ENCODE measurements at places on chromosomes 16 and 17. TPM values are rescaled to one million over a fixed set of nuclear protein-coding genes. Genes with fewer than 3 reads are reported as not detected.

ESRP2 gene
- 0.30 TPM for polyA plus RNA-seq

GRCh38 chr17:38749223-38750043, 1.3 kb upstream of the PCGF2 start:
- peak; percentile 93 for DNase-seq

GRCh38 chr17:56074361-56074890, 78.8 kb upstream of the ANKFN1 start:
- DNase-seq = no peak

DNA sequence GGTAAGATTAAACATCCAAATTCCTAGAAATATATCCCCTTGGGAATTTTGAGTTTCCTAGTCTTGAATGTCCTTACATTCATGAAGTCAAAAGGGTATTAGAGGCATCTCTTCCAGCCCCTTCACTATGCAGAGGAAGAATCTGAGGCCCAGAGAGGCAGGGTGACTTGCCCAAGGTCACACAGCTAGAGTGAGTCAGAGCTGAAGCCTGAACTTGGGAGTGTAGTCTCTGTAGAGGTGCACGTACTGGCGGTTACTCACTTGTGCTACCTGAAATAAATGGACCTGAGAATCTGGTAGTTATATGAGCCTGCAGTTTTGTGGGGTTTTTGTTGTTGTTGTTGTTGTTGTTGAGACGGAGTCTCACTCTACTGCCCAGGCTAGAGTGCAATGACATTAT, 164.0 kb downstream of the XYLT1 start:
- DNase-seq = no peak

TPSG1 gene
- polyA plus RNA-seq = not detected

DNA sequence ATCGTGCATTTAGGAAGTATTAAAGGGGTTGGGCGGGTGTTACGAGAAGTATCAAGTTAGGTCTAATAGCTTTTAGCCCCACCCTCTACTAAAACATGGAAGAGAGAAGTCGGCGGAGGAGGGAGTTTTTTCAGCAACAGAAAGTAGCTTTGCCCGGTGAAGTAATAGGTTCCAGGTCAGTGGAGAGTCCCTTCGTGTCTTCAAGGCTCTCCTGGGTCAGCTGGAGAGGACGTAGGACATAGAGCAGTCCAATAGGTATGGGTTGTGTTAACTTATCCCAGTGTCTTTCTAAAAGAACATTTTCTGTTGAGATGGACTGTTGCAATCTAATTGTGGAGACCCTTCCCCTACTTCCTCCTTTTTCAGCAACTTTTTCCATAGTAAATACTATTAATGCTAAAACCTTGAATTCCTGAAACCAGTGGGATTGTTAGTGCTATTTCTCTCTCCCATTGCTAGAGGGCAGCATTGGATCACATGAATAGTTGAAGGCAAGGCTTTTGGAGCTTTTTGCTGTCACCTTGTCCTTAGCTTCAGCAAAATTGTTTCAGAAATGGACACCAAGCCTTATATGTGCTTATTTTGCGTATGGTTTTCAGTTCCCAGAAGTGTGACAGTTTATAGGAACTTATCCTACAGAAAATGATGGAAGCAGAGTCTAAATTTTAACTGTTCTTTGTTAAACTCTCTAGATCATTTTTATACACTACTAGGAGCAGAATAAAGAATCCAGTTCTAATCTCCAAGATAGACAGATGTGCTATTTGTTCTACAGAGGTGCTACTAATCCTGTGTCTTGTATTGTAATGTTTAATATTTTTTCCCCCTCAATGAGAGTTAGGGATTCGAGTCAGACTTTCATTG, 38.4 kb downstream of the UTP18 start:
- no peak for DNase-seq

KRT17 gene
- polyA plus RNA-seq = not detected

CRYBA1 gene
- not detected for polyA plus RNA-seq

EPX gene
- polyA plus RNA-seq = not detected

DNA sequence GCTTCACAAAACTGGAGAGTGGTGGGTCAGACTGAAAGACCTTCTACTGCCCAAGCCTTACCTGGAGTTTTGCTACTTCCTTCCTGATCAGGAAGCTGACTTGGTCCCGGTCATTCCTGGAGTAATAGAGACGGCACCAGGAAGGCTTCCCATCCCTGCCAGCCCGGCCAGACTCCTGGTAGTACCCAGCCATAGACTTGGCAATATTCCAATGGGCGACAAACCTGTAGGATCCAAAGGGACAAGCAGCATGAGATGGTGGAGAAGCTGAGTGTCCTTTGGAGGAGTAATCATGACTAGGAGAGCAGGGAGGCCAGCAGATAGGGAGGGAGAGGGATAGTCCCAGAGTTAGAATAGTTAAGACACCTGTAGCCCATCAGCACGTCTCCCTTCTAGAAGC, 8.7 kb downstream of the RECQL5 start:
- no peak for DNase-seq

DNA sequence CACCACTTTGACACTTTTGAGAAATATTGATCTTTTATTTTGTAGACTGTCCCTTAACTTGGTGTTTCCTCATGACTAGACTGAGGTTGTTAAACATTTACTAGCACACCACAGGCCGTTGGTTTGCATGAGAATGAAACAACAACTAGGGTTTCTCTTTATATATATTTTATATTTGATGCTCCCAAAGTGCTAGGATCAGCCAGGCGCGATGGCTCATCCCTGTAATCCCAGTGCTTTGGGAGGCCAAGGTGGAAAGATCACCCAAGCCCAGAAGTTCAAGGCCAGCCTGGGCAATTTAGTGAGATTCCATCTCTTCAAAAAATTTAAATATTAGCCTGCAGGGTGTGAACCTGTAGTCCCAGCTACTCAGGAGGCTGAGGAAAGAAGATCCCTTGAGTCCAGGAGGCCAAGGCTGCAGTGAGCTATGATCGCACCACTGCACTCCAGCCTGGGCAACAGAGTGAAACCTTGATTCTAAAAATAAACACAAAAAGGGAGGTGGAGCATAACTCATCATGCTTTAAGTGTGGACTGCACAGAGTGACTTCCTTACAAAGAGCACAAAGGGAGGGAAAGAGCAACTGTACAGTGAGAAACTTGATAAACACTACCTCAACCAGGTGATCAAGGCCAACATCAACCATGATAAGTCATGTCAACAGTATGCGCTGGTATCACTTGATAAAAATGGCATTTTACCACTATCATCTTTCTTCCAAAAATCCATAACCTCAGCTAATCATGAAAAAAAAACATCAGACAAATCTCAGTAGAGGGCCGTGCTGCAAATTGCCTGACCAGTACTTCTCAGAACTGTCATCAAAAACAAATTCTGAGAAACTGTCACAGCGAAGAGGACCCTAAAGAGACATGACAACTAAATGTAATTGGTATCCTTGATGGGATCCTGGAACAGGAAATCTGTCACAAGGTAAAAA, 72.8 kb upstream of the ATF7IP2 start:
- DNase-seq = no peak

GRCh38 chr17:792277-792676, 10.1 kb downstream of the MRM3 start:
- DNase-seq = no peak

DNA sequence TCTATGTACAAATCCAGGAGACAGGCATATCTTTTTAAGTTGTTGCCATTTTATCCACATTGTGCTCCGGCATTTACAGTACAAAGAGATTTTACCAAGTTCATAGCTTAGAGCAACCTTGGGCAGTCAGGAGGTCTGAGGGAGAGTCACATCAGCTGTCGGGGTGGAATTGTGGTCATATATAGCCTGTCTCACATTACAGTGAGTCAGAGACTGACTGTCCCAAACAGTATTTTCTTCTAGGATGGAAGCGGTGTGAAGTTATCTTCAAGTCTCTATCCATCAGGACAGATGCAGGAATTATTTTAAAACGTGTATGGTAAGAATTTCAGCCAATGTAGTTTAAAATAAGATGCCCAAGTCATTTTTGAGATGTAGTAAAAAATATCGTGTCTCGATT, 53.0 kb downstream of the GPRC5B start:
- no peak for DNase-seq

ITFG1 gene
- polyA plus RNA-seq = 13.0 TPM

- no peak for DNase-seq
These were observed 470 bp downstream of the DCUN1D3 start for GRCh38 chr16:20899477-20900298.

C17orf107 gene
- 0.46 TPM for polyA plus RNA-seq

DNA sequence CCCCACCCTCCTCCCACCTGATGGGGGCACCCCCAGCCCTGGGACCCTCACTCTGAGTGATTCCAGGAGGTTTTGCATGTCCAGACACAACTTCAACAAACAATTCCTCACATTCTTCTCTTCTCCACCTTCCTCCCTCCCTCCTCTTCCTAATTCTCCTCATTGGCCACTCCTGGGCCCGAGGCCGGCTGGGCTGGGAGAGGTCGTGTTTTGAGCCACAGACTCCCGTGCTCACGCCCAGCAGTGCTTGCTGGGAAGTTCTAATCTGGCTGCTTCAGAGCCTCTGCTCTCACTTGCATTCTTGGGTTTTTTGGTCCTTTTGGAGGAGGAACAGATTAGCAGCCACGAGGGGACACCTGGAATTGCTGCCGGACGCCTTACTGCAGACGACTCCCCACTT, 157.0 kb downstream of the NTN1 start:
- no peak for DNase-seq

CIITA gene
- 10.8 TPM for polyA plus RNA-seq

DNA sequence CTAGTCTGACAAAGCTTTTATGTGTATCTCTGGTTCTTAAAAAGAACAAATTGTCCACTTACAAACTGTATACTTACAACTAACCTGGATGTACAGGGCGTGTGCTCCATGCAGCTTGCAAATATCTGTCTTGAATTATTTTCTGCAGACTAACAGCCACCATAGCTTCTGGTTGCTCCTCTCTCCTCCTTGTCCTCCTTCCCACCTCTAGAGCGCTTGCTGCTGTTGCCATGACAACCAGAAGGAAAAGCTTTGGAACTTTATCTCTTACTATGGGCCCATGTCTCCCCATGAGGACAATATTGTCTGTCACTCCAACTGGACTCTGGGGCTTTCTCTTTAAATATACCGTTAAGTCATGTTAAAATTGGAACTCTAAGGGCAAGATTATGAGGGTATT, 71.5 kb upstream of the DHX40 start:
- no peak for DNase-seq

DNA sequence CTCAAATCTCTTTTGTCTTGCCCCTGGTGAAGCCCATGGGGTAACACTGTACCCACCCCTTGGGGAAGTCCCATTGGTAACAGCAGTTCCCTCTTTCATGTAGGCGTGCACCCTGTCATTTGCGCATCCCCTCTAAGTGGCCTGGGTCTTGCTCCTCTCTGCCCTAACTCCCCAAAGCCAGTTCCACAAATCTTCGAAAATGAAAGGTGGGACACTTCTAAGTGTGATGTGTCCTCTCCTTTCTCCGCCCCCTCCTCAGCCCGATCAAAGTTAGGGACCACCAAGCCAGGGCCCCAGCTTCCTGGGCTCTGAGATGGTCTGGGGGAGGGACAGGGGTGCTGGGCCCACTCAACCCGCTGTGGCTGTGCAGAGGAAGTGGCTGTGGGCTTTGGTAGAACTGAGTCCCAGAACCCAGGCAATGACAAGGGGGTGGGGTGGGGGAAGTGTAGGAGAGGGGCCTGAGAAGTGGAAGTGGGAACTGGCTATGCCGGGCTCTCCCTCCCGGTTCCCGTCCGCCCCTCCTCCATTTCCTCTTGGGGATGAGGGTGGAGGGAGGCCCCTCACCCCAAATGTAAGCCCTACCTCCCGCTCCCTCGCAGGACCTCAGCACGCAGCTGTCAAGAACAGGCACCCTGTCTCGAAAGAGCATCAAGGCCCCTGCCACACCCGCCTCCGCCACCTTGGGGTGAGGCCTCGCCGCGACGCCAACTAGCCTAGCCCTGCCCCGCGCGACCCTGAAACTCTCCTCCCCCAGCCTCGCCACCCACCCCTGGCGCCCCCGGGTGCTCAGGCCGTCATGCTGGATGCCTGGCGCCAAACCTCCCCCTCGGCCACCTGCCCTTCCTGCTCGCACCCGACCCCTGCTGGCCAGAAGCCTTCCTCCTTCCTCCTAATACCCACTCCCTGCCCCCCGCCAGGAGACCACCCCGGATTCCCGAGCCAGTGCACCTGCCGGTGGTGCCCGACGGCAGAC, 8.7 kb downstream of the ABI3 start:
- peak; percentile 29 for DNase-seq

BICDL2 gene
- polyA plus RNA-seq = not detected

VTN gene
- 16.9 TPM for polyA plus RNA-seq

DNA sequence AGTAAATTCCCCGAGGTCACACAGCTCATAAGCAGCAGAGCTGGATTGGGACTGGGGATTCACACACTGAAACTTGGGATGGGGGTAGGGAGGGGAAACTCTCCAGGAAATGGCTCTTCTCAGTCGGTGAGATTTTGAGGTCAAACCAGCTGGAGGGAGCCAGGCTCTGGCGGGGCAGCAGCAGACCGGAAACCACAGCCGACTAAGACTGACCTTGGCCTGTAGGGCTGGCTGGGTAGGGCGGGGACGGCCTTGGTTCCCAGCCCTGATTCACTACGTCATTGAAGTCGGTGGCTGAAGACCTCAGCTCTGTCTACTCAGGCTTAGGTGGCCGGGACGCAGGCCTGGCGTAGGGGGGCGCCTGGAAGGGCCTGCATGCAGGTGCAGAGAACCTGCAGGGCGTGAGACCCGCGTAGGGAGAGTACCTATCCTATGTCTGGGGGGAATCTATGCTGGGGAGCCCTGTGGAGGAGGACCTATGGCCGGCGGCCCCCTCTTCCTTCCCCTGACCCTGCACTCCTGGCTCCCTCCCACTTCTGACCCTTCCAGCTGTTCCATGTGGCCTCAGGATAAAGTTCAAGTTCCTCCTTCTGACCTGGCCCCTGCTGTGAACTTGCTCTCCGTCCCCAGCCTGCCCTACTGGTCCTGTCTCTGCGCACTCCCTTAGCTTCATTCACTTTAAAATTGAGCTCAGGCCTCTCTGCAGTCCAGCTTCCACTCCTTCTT, 11.9 kb upstream of the SLC4A1 start:
- DNase-seq = peak; percentile 90

KRT31 gene
- polyA plus RNA-seq = not detected

SMPD3 gene
- polyA plus RNA-seq = 0.15 TPM

- DNase-seq = no peak
These were observed 69.2 kb upstream of the DHX40 start for GRCh38 chr17:59496178-59496577.
